ENCODE measurements at places on chromosomes 4 and X. TPM values are rescaled to one million over a fixed set of nuclear protein-coding genes. Genes with fewer than 3 reads are reported as not detected.

DDX60 gene
- total RNA-seq, result 9.7 TPM

ADGRG2 gene
- total RNA-seq, result not detected

SPANXD gene
- total RNA-seq, result not detected

UGT2A1 gene
- not detected for total RNA-seq

NWD2 gene
- total RNA-seq, result not detected

PAGE1 gene
- total RNA-seq, result not detected

GPR78 gene
- total RNA-seq, result not detected

KLB gene
- 0.08 TPM for total RNA-seq

SPANXN4 gene
- not detected for total RNA-seq

PPARGC1A gene
- not detected for total RNA-seq

TFE3 gene
- 18.0 TPM for total RNA-seq

GC gene
- 1.2 TPM for total RNA-seq

HERC5 gene
- total RNA-seq, result 22.5 TPM

BEX5 gene
- not detected for total RNA-seq

HTN1 gene
- total RNA-seq, result not detected
